ENCODE measurements at places on chromosomes 6 and 20.
A peak's percentile ranks its signal among the peaks of the same experiment; 100 is the strongest.

- no peak for DNase-seq
Measured at GRCh38 chr6:71913444-71914234, 27.3 kb downstream of the RIMS1 start.

GRCh38 chr6:37489697-37490336 is 9.9 kb downstream of the CCDC167 start:
- DNase-seq: no peak

DNA sequence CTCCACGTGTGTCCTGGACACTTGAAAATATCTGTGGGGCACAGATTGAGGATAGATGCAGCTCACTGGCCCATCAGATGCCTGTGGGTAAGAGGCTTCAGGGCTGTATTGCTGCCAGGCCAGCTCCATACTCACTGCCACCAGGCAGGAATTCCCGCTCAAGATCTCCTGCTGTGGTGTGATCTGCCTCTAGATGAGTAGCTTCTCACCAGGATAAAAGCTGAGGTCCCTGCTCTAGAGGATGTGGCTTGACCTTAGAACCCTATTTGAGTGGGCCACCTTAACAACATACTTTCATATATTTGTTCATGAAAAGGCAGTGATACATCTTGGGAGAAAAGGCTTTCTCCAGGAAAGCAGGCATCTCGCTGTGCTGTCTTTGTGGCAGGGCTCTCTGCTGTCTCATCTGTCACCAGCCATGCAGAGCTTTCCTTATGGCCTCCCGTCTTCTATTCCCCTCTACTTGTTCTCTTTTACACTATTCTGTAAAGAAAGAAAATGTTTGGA is 165.7 kb upstream of the RNF217 start:
- no peak for DNase-seq

- no peak for DNase-seq
Measured at GRCh38 chr6:11366183-11366933, 133.9 kb upstream of the NEDD9 start.

GRCh38 chr6:4320860-4321259 is 185.5 kb upstream of the ECI2 start:
- DNase-seq: no peak

DNA sequence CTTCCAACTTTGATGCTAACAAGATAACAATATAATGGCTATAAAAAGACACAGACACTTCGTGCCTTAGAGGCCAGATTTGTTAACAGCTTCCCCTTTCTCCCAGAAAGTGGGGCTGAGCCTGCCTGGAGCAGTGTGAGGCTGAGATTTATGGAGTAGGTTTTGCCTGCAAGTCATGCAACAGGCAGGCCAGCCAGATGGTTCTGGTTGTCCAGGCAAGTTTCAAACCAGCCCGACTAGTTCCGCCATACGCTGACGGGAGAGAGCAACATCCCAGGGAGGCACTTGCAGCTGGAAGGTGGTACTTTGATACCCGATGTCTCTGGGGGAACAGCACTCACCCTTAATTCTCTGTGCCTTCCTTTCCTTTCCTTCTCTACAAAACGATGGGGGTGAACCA is 81.3 kb upstream of the NAA20 start:
- no peak for DNase-seq

- DNase-seq: peak; percentile 9
Measured at GRCh38 chr6:134111062-134111677, 58.7 kb upstream of the SLC2A12 start.

GRCh38 chr20:49986049-49986448 is 3.3 kb downstream of the SNAI1 start:
- DNase-seq: no peak

- DNase-seq: no peak
Measured at GRCh38 chr6:20705741-20706140, 171.5 kb downstream of the CDKAL1 start.

- no peak for DNase-seq
Measured at GRCh38 chr20:10040070-10040975, 5.5 kb downstream of the ANKEF1 start.

GRCh38 chr6:155444952-155445903 is 10.4 kb downstream of the NOX3 start:
- no peak for DNase-seq
